ENCODE measurements at places on chromosomes 12 and 14.

GRCh38 chr14:41650802-41651201 lies 44.1 kb downstream of the LRFN5 start:
- no peak for DNase-seq

DNA sequence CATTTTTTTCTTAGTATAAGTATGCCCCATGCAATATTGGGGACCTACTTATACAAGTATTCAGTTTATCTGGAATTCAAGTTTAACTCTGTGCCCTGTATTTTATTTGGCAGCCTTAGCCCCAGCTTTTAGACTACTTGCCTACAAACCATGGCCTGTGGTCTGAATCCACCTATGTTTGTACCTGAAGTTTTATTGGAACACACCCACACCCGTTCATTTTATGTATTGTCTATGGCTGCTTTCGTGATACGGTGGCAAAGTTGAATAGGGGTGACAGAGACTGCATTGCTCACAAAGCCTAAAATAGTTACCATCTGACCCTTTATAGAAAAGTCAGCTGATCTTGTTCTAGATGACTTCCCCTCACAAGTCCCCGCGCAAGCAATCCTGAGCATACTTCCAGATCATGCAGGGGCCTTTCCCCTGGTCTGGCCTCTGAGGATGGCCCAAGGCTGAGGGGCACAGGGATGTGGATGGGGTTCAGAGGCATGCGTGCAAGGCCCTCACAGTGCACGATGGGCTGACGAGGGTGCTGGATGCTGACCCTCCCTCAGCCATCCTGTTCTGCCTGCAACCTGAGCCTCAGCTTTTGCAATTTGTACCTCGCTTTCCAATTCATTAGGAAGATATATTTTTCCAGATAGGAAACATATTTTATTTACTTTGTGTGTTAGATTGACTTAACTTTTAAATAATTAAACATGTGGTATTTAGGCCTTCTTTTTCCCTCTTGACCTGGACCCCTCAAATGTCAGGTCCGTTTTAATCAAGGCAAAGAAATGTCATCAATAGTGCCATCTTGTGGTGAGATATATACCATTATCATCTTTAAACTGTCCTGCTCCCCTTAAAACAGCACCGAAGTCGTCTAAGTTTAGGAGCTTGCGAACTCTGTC lies 527.3 kb upstream of the CCDC196 start:
- DNase-seq, result no peak

GRCh38 chr12:58596381-58596780 lies 323.9 kb downstream of the LRIG3 start:
- DNase-seq, result no peak

DNA sequence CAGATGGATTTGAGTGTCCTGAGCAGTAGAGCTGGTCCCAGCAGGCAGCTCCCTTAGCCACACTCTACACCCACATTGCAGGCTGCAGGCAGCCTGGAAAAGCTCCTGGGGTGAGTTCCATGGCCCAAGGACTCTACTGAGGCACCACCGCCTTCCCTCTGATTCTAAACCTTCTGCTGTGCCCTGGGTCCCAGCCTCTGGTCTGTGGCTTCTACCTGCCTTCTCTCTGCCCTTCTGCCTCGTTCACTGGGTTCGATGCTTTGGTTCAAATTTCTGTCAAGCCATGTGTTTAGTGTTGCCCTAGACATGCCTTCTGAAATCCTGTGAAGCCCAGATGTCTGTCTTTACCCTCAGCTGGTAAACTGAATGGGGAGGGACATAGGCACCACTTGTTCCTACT lies 1.5 kb upstream of the FGF6 start:
- DNase-seq, result no peak

DNA sequence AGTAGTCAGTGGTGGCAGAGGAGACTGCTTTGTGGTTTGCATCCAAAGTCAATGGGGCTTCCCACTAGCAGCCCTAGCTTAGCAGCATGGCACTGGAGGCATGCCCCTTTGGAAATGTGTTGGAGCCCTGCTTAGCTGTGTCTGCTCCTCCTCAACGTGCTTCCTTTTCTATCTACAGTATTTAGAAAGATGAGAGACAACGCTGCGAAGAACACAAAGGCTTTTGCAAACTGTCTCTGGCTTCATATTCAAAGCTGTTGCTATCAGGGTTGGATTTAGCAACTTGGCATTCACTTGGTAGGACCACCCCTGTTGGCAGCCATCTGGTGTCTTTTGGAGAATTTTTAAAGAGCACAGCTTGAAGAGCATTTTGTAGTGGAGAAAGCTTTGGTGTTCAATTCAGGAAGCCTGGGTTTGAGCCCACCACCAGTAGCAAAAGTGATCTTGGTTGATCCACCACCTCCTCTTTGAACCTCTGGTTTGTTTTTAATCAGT lies 82.1 kb upstream of the CCDC196 start:
- DNase-seq, result no peak

DNA sequence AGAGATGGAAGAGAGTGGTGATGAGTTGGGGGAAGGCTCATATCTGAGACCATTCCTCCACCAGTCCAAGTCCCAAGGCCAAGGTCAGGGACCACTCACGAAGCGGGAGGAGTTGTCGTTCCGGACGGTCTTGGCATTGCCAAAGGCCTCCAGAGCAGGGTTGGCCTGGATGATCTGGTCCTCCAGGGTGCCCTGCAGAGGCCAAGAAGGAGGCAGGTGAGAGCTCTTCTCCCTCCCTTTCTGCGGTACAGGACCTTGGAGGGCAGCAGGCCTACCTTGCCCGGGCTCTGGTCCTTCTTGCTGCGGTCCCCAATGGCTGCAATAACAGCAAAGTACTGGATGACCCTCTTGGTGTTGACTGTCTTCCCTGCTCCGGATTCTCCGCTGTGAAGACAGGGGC lies 4.0 kb downstream of the MYH7 start:
- no peak for DNase-seq
